ENCODE measurements at places on chromosomes 4 and X. TPM values are rescaled to one million over a fixed set of nuclear protein-coding genes. Genes with fewer than 3 reads are reported as not detected.

- DNase-seq, result no peak
- no peak overlapping the region for H3K4me3 ChIP-seq
- no peaks in the 10 kb centered on the region for H3K4me1 ChIP-seq
- no peak overlapping the region for H3K27ac ChIP-seq
- H3K36me3 ChIP-seq, result no peaks in the 10 kb centered on the region
Measured at GRCh38 chr4:118338518-118338917, 14.3 kb downstream of the PRSS12 start.

- DNase-seq, result no peak
- no peak overlapping the region for H3K4me3 ChIP-seq
- H3K27ac ChIP-seq, result no peak overlapping the region
- no peaks in the 10 kb centered on the region for H3K36me3 ChIP-seq
- H3K27me3 ChIP-seq, result peaks cover 9% of the 10 kb centered on the region
Measured at GRCh38 chr4:174209341-174209740, 74.1 kb downstream of the FBXO8 start.

DNA sequence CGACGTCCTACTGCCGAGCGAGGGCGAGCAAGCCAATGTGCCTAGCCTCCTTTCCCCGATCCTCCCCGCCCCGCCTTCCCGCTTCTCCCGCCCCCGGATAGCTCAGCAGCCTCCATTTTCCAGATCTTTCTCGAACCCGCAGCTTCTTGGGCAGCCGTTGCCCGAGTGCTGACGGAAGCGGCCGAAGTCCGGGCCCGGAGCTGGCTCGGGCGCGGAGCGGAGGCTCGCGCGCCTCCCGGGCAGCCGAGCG is 172 bp upstream of the HSPA4L start:
- peak overlapping the region; percentile 83 for H3K4me3 ChIP-seq
- DNase-seq, result peak; percentile 28
- no peaks in the 10 kb centered on the region for H3K27me3 ChIP-seq
- peak overlapping the region; percentile 64 for H3K27ac ChIP-seq
- no peaks in the 10 kb centered on the region for H3K36me3 ChIP-seq

Gene RPS6KA3
- 64.5 TPM for total RNA-seq

Gene ADGRG2
- 1.9 TPM for total RNA-seq

Gene CORIN
- total RNA-seq, result 0.63 TPM

Data from thoracic aorta (tissue), 2 donors.